ENCODE measurements at places on chromosomes 6 and 20. TPM values are rescaled to one million over a fixed set of nuclear protein-coding genes. Genes with fewer than 3 reads are reported as not detected.

- H3K4me3 ChIP-seq, result no peak overlapping the region
- no peak overlapping the region for H3K27ac ChIP-seq
- H3K36me3 ChIP-seq, result no peaks in the 10 kb centered on the region
- H3K4me1 ChIP-seq, result peaks cover 13% of the 10 kb centered on the region
Observed at GRCh38 chr20:11921321-11921720, 3.6 kb downstream of the BTBD3 start.

DNA sequence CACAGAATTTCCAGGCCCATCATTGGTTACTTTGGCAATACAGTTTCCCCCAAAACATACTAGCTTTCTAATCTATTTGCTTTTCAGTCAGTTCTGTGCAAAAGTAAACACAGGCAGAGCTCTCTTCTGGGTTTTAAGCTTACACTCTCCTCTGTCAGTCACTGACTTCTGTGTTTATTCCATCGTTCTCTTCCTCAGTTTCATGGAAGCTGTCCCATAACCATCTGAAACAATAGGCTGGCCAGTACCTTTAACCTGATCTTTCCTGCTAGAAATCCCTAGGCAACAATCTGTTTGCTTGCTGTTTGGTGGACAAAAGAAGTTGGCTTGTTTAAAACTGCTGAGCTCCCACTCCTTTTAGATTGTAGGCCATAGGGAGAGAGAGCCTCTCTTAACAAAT, 431.5 kb downstream of the HACE1 start:
- no peaks in the 10 kb centered on the region for H3K36me3 ChIP-seq
- no peak overlapping the region for H3K27ac ChIP-seq

Gene SLC32A1
- 0.04 TPM for total RNA-seq

Gene DNMT3B
- 148 TPM for total RNA-seq
